ENCODE measurements at places on chromosomes 3 and 15. TPM values are rescaled to one million over a fixed set of nuclear protein-coding genes. Genes with fewer than 3 reads are reported as not detected.

CHST2 gene
- 4.3 TPM for total RNA-seq

UQCC5 gene
- total RNA-seq: 30.9 TPM

TM6SF1 gene
- total RNA-seq: 0.45 TPM

LRTM1 gene
- total RNA-seq: not detected

ATP10A gene
- 39.5 TPM for total RNA-seq

STAB1 gene
- not detected for total RNA-seq
